ENCODE measurements at places on chromosomes 7 and 10. TPM values are rescaled to one million over a fixed set of nuclear protein-coding genes. Genes with fewer than 3 reads are reported as not detected.
A peak's percentile ranks its signal among the peaks of the same experiment; 100 is the strongest.

The RARRES2 gene
- 82.6 TPM for total RNA-seq

GRCh38 chr7:30164567-30164966 lies 29.8 kb downstream of the MTURN start:
- DNase-seq: no peak

DNA sequence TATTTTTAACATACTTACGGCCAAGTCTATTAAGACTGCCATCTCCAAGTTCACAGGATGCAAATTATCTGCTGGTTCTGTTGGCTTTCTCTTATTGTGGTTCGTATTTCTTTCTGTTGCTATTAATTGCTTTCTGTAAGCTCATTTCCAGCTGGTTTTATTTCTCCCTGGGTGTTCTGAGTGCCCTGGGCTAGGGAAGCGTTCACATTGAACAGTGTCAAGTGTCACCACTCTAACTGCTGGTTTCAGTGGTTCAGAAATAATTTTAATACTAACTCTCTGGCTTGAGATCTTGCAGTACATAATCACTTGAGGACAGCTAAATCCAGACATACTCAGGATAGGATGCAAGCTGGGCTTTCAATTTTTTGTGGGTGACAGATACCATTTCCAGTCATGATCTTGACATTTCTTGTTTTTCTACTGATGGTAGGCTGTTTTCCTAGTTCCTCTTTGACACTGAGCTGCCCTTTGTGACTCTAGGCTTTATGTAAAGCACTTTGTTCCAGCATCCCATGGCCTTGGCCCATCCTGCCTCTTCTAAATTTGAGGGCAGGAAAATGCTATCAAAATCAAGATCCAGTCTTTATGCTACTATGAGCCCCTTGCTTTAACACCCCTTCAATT lies 117.6 kb downstream of the SNX13 start:
- DNase-seq: no peak

DNA sequence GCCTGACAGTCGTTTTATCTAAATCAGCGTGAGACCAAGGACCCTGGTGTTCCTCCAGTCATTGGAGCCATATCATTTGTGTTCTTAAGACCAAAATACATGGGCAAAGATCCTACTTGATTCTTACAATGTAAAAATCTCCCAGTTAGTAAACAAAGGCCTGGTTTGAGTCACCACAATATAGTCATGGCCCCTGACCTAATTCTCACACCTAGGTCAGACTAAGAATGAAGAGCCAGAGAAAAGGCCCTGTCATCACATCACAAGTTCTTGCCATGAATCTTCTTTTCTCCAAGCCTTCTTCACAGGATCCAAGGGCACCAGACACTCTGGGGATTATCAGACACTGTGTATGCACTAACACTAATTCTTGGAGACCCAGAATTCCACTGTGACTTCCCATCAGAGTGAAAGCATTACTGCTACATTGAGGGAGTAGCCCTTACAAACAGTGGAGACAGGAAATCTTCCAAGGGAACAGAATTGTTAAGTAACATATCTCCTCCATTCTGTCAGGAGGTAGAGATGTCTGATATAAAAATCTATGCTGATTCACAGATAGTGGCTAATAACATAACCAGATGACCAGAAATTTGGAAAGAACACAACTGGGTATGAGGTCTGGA lies 7.6 kb upstream of the ERVW-1 start:
- no peak for DNase-seq

GRCh38 chr7:64599359-64599758 lies 36.5 kb upstream of the ZNF680 start:
- DNase-seq: no peak

GRCh38 chr10:127345231-127345965 lies 149.0 kb upstream of the INSYN2A start:
- DNase-seq: no peak

DNA sequence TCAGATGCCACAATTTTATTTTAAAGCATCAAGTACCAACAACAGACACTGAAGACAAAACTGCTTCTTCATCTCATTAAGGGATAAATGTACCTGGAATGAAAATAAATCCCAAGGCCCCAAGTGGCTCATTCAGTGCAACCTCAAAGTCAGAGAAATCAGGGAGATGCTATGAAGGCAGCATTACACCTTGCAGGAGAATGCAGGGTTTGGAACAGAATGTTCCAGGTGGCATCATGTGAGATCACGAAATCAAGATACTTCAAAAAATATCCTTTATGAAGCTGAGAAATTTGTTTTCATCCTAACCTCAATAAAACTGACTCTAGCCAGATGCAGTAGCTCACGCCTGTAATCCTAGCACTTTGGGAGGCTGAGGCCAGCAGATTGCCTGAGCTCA lies 477.1 kb downstream of the PLXNA4 start:
- no peak for DNase-seq

GRCh38 chr10:6313111-6313895 lies 110.6 kb downstream of the PFKFB3 start:
- no peak for DNase-seq

- no peak for DNase-seq
Measured at GRCh38 chr10:132619927-132620326, 82.3 kb downstream of the INPP5A start.

DNA sequence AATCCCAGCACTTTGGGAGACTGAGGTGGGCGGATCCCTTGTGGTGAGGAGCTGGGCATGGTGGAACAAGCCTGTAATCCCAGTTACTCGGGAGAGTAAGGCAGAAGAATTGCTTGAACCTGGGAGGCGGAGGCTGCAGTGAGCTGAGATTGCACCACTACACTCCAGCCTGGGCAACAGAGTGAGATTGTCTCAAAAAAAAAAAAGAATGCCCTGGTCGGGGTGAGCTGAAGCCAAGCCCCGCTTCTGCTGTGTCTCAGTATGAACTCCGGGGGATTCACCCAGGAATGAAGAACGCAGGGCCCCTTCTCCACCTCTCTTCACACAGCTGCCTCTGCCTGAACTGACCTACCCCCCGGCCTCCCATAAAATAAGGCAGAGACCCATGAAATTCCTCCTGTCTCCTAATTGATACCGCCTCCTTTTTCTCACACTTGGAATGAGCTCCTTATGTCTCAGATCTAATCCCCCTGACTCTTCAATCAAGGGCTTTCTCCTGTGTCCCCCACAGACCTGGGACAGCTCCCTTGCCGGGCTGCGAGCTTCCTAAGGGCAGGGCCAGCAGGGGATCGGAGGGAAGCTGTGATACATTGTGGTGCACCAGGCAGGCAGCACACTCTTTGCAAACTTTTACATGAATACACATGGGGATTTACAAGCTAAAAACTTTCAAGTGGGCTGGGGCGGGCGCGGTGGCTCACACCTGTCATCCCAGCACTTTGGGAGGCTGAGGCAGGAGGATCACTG lies 911 bp upstream of the ZP3 start:
- DNase-seq: no peak

The TMEM236 gene
- total RNA-seq: 59.9 TPM

DNA sequence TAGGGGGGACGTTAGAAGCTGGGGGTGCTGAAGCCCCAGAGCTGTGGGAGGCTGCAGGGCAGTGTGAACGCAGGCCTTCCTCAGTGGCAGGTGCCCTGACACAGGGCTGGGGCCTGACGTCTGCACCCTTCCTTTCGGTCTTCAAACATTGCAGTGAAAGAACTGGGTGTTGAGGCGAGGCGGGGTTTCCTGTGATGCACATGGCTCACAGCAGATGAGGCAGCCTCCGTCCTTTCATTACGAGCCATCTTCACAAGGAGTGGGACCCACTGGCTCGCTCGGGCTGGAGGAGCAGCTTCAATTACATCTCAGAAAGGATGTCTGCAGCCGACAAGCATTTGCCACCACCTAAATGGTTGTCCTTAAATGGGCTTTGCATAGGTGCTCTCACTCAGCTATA lies 180.3 kb upstream of the SHH start:
- DNase-seq: no peak

GRCh38 chr10:5691786-5692185 lies 7.1 kb downstream of the TASOR2 start:
- DNase-seq: no peak

DNA sequence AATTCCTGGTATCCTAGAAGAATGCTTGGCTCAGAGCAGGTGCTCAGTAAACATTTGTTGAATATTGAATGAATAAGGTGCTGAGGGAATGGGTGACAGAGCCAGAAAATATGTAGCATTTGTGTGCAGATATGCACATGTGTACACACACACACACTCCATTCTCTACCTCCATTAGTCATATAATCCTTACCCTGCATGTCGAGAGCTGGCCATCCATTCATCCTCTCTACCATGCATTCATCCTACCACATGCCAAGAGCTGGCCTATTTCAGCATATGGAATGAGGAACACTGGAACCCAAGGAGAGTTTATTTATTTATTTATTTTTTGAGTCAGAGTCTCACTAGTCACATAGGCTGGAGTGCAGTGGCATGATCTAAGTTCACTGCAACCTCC lies 284.8 kb downstream of the PLXNA4 start:
- no peak for DNase-seq

- DNase-seq: no peak
Measured at GRCh38 chr7:134513169-134513752, 14.1 kb upstream of the AKR1B10 start.

- no peak for DNase-seq
Measured at GRCh38 chr10:48589266-48589665, 15.6 kb downstream of the ARHGAP22 start.

DNA sequence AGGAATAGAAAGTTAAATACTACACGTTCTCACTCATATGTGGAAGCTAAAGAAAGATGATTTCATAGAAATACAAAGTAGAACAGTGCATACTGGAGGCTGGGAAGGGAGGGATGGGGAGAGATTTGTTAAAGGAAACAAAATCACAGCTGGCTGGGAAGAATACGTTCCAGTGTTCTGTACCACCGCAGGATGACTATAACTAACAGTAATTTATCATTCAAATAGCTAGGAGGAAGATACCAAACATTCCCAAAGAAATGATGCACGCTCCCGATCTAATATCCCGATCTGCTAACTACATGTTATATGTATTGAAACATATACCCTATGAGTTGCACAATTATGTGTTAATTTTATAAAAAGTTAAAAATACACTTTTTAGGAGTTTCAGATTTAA lies 162.3 kb downstream of the ZMYND11 start:
- DNase-seq: no peak

DNA sequence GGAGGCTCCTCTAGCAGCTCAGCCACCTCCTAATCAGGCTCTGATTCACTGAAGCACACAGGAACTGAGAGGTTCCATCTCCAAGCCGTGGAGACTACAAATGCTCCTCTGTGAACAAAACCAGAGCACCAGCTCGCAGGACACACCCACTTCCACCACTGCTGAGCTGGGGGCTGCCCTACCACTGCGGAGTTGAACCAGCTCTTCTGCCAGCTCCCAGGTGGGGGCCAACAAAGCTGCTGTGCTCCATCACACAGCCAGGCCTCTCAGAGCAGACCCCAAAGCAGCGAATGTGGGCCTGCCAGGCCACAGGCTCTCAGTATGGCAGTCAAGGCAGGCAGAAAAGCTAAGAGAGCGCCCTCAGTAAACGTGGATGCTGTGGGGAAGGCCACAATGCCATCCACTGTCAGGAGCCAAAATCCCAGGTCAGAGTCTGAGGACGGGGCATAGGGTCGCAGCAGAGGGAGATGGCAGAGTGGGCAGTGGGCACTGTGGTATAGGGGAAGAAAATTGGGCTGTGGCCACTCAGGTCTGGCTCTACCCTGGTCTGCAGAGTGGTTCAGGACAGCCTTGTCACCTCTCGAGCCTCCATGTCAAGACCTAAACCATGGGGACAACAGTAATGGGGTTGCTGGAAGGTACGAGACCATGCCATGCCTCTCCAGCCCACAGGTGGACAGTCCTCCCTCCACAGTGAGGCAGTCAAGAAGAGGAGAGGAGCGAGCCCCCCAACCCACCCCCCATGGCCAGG lies 82.1 kb downstream of the GRID1 start:
- no peak for DNase-seq

The ZNF365 gene
- total RNA-seq: 0.38 TPM

The SLF2 gene
- 23.0 TPM for total RNA-seq

DNA sequence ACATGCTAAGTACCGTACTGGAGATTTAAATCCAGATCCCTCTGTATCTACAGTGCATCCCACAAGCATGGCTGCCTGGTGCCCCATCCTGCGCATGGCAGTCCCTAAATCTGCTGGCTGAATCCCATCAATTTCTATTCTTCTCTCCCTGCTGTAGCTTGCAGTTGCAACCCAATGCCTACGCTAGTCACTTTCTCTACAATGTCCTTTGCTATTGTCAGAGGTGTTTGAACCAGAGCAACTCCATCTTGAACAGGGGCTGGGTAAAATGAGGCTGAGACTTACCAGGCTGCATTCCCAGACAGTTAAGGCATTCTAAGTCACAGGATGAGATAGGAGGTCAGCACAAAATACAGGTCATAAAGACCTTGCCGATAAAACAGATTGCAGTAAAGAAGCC lies 461.2 kb downstream of the PLXNA4 start:
- no peak for DNase-seq

GRCh38 chr10:85787881-85788280 lies 578.7 kb downstream of the GRID1 start:
- no peak for DNase-seq

GRCh38 chr10:3500408-3500856 lies 284.6 kb downstream of the KLF6 start:
- no peak for DNase-seq

- DNase-seq: no peak
Measured at GRCh38 chr7:69510114-69510513, 88.2 kb upstream of the AUTS2 start.

GRCh38 chr7:154450451-154450850 lies 398.3 kb downstream of the DPP6 start:
- DNase-seq: no peak

- DNase-seq: no peak
Measured at GRCh38 chr10:47425813-47426419, 41.8 kb upstream of the ZNF488 start.

DNA sequence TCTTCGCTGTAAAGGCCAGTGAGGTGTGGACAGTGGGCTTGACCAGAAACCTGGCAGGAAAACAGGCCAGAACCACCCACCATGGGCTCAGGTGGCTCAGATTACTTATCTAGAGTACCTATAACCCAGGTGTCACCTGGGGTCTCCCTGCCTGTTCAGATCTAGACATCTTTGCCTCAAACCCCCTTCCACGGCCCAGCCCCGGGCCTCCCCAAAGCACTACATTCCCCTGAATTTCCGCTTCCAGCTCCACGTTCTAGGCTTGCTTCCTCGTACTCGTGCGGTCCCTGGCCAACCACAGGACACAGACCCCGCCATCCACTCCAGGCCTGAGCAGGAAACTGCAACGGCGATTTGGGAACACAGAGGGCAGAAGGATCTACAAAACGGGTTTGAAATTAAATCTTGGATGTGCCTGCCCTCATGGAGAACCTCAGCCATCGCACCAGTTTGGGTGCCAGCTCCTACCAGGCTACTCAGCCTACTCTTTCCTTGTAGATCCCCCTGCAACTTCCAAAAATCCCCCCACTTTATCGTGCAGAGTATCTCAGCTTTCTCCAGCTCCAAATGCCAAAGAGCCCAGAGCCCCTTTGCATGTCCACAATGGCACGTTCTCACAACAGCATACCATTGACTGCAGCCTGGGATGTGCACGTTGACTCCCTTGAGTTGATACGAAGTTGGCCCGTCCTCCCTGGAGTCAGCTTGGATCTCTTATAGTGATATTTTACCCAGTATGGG lies 62.7 kb upstream of the CACUL1 start:
- DNase-seq: no peak

The VIM gene
- total RNA-seq: 550 TPM

GRCh38 chr10:103967448-103968071 lies 620 bp downstream of the SLK start:
- peak; percentile 57 for DNase-seq

The NME8 gene
- not detected for total RNA-seq

GRCh38 chr10:112177247-112177646 lies 6.3 kb downstream of the GPAM start:
- no peak for DNase-seq

Measured in mucosa of descending colon (tissue), 3 donors.